ENCODE measurements at places on chromosomes 12 and 14.

DNA sequence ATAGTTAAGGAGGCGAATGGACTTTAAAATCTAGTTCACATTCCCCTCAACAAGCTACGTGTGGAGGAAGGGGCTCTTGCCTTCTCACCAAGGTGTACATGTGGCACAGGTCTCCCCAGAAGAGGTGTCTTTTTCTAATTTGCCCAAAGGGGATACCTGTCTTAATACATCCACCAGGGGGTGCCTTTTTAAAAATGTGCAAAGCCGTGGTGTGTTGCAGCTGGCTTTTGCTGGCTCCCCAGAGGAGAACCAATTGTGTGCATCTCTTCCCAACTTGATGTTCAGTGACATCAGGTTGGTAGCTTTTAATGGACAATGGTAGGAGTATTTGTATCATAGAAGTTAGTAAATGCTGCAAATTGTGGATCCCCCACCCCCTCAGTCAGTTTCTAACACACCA, 33.8 kb downstream of the CREBL2 start:
- peak; percentile 68 for DNase-seq

GRCh38 chr12:42326541-42327226, 717 bp downstream of the PPHLN1 start:
- DNase-seq, result peak; percentile 31

- DNase-seq, result no peak
Measured at GRCh38 chr12:17276196-17276595, 670.2 kb upstream of the LMO3 start.

DNA sequence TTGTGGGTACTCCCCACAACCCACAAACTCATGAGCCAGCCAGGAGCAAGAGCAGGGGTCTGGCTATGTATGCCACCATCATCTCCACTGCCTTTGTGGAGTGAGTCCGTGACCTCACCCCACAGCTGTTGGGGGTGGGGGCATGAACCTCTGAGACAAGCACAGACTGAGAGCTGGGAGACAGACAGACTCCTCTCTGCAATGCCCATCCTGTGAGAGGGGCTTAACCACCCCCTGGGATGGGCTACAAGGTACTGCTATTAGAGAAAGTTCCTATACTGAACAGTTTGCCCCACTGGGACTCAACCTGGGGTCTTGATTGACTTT, 84.5 kb downstream of the PITPNM2 start:
- no peak for DNase-seq

DNA sequence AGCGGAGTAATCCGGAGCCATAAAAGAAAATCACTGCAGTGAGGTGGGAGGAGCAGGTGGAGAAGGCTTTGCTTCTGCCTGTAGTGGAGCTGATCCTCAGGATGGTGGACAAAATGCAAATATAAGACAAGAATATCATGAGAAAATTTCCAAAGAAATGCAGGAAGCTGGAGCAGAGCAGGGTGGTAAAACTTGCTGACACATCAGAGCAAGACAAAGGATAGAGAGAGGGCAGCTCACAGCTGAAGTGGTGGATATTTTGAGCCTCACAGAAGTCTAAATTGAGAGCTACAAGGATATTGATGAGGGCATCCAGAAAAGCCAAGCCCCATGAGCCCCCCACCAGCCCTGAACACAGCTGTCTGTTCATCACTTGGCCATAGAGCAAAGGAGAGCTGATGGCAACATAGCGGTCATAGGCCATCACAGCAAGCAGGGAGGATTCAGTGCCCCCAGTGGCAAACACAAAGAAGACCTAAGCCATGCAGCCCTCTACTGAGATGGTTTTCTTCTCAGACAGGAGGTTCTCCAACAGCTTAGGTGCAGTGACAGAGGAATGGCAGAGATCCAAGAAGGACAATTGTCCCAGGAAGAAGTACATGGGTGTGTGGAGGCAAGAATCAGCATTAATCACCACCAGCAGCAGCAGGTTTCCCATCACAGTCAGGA, 30.0 kb upstream of the ANP32D start:
- no peak for DNase-seq

GRCh38 chr14:101812071-101812470, 50.6 kb downstream of the PPP2R5C start:
- peak; percentile 34 for DNase-seq

DNA sequence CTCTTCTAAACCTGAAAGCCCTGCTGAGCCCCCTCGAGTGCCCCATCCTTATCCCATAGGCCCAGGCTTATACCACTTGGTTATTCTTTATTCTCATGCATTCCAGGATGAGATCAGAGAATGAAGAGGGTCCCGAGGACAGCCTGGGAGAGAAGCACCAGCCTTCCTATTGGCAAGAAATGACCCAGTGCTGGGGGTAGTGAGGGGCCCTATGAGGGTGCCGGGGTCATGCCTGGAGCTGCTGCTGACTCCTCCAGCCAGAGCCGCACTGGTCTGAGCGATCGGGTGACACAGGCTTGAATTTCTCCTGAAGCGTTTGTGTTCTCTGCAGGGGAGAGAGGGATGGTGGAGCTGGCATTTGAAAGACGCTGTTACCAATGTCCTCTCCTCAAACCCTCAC, 18.1 kb downstream of the MORN3 start:
- DNase-seq, result no peak

GRCh38 chr12:104319918-104320626, 16.5 kb downstream of the EID3 start:
- DNase-seq, result no peak

DNA sequence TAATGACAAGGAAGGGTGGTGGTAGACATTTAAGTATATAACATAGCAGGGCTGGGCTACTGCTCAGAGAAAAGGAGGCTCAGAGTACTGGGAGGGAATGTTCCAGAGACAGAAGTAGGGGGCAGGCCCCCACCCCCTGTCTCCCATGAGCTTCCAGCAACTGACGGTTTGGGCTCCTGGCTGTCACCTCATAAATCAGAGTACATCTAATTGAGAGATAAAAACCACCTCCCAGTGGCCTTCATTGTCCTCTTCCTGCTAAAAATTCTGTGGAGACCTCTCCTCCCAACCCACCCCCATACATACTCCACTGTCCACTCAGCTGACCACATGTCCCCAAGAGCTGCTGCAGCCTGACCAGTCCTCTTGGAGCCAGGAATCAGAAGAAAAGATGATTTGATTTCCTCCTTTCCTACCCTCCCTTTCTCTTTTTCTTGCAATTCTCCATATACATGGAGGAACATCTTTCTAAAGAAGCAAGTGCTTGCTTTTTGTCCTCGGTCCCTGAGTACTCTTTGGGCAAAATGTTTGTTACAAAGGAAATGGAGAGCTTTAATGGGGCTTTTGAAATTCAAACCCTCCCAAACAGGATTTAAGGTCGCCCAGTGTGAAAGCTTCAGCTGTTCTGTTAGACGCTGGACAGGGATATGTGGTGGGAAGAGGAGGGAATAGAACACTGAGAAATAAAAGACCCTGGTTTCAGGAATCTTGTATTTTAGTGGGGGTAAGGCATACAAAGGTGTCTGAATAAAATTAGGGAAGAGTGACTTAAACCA, 16.4 kb upstream of the KCNA5 start:
- DNase-seq, result no peak

All from activated CD4-positive, alpha-beta T cell treated with anti-CD3 and anti-CD28 coated beads, Interleukin-10, Interleukin-2, amounts not matched to agents 100 ng/mL and 50 ng/mL, durations not matched to agents 16 hours and 8 hours (primary cell).